Activated CD4-positive, alpha-beta T cell treated with anti-CD3 and anti-CD28 coated beads, Interleukin-2, amount 50 U/mL, for 1 hour (primary cell): ENCODE measurements at places on chromosomes 5 and 9.

GRCh38 chr9:110112792-110113191, 95.2 kb downstream of the C9orf152 start:
- no peak for DNase-seq

GRCh38 chr5:62473209-62473608, 60.6 kb downstream of the IPO11 start:
- DNase-seq, result no peak

DNA sequence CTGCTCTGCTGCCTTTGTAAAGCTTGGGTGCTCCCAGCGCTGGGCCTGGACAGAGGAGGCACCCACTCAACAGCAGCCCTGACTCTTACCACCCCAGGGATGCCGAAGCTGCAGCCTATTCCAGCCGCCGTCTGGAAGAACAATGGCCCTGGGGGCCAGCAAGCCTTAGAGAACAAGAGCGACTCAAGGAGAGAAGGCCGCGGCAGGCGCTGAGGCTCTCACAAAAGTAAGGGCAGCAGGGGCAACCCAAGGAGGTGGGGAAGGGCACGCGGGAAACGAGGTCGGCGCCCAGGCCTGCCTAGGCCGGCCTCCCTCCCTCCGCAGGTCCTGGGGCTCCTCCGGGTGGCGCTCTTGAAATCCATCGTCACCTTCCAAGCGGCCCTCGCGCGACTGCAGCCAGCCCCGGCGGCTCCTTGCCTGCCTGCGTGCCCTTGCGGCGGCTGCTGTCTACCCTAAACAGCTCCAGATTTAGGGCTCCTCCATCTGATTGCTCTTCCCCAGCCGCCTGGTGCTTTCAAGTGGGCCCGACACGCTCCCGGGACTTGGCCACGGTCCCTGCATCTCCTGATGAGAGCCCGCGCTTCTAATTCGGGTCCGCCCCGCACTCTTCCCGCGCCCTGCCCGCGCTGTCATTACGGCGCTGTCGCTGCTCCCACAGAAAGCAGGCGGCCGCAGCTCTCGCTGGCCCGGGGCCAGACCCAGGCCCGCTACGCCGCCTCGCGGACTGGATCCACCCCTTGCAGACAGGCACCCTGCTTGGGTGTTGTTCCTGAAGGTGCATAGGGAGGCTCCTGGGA, 213.3 kb downstream of the SEMA6A start:
- no peak for DNase-seq

GRCh38 chr9:68844631-68845612, 139.9 kb downstream of the PIP5K1B start:
- DNase-seq, result no peak

DNA sequence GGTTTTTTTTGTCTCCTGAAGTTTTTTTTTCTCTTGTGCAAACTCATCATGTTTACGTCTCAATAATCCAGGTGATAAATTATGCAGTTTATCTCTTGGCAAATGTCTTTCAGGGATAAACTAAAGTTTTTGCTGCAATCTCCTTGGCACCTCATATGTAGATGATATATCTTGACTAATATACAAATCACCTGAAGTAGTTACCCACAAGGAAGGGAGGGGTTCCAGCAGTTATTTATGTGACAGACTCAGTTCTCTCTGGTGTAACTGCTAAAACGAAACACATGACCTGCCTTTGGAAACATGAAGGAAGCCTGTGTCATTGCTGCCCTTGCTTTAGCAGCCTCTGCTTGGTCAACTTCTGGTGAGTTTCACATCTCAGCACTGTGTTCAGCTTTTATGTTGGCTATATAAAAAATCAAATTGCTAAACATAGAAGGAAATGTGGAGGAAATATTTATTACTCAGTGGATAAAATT, 39.3 kb upstream of the KIAA1958 start:
- no peak for DNase-seq
